Stimulated activated CD4-positive, alpha-beta T cell treated with anti-CD3 and anti-CD28 coated beads, Interleukin-1b, Interleukin-23, amount 100 ng/mL, for 4 hours (primary cell): ENCODE measurements at places on chromosomes 4 and X.

GRCh38 chr4:95314573-95314972 is 234.2 kb downstream of the UNC5C start:
- no peak for DNase-seq

DNA sequence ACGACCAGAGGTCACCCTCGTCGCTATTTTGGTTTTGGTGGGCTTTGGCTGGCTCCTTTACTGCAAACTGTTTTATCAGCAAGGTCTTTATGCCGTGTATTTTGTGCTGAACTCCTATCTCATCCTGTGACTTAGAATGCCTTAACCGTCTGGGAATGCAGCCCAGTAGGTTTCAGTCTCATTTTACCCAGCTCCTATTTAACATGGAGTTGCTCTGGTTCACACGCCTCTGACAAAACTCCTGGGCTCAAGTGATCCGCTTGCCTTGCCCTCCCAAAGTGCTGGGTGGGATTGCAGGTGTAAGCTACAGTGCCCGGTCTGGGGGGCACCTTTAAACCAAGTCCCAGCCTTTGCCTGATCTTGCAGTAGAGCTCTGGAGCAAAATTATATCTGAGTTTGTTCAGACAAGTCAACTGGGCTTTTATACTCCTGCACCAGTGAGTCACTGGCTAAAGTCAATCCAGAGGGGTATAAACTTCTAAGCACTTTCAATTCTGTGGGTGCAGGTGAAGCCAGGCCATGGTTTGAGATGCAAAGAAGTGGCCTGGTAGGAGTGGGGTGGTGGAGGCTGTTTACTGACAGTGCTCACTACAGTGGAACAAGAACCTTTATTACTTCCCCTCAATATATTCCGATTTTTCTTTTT is 50.2 kb downstream of the MGST2 start:
- no peak for DNase-seq

GRCh38 chr4:154471526-154472331 is 19.9 kb downstream of the DCHS2 start:
- no peak for DNase-seq

DNA sequence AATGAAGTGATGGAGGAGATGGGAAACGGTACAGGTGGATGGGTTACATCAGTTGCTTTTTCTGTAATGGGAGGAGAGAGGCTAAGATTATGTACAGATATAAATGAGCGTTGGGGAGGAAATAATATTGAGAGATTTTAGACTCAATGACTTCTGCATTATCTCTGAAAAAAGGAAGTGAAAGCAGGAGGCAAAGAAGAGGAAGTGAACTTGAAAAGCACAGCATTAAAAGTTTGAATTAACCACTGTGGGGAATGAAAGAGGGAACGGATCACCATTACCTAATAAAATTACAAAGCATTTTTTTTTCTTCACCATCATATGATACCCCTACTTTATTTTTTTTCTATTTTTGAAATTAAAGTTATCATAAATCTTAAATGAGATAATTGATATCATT is 1025.5 kb downstream of the RPA4 start:
- no peak for DNase-seq

GRCh38 chr4:152283801-152284470 is 252.0 kb downstream of the FBXW7 start:
- DNase-seq: no peak

GRCh38 chrX:119477812-119478232 is 9.6 kb downstream of the SLC25A5 start:
- no peak for DNase-seq

DNA sequence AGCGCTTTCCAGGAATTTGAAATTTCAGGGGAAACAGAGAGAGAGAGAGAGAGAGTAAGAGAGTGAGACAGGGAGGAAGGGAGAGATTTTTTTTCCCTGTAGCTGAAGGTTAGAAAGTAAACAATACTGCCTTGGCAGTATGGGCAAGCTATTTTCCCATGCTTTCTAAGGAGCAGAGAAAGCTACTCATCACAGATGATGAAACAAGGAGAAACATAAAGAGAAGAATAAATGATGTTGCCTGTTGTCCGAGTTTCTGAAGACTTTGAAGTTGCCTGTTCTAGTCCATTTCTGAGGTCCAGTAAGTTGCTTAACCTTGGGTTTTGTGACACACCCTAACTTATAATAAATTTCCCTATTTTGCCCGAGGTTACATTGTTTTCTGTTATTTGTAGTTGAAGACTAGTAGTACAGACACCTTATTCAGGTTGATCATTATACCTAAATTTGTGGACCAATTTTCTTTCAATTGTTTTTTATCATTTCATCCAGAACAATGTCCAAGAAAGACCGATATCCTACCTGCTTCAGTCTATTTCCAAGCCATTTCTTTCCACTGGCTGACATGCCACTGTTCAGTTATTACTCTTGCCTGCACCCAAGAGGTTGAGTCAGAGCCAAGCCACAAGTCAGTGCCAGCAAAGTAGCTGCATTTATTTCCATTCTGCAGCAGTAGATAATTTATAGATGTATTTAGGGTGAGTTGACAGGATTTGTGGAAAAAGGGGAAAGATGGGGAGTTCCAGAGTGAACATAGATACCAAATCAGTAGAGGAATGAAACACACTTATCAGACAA is 49.7 kb upstream of the SLC16A2 start:
- DNase-seq: no peak

DNA sequence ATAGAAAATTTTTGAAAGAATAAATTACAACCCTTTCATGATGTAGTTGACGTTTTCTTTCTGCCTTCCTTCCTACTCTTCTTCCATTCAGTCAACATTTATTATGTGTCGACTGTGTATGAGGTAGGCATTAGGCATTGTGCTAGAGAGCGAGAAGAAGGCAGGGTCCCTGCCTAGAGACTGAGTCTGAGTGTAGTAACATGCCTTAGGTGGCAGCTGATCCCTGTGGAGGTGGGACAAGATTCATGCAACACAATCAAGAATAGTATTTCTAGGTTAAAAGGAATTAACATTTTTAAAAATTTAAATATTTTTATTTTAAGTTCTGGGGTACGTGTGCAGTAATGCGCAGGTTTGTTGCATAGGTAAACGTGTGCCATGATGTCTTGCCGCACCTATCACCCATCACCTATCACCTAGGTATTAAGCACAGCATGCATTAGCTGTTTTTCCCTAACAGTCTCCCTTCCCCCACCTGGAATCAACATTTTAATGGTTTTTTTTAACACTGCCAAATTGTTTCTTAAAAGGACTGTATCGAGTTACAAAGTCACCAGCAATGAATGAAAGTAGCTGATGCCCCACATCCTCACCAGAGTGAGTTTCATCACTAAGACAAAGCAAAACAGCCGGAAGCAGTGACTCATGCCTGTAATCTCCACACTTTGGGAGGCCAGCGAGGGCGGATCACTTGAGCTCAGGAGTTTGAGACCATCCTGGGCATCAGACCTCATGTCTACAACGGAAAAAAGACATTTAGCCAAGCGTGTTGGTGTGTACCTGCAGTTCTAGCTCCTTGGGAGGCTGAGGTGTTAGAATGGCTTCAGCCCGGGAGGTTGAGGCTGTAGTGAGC is 84.0 kb downstream of the WWC2 start:
- DNase-seq: no peak
